CD4-positive, alpha-beta T cell treated with Interleukin-4 for 1 hour (primary cell): ENCODE measurements at places on chromosomes 7 and 10.

- DNase-seq, result peak; percentile 31
Observed at GRCh38 chr7:106793015-106793975, 71.8 kb upstream of the PIK3CG start.

- DNase-seq, result no peak
Observed at GRCh38 chr10:122984708-122985107, 4.5 kb downstream of the PSTK start.

DNA sequence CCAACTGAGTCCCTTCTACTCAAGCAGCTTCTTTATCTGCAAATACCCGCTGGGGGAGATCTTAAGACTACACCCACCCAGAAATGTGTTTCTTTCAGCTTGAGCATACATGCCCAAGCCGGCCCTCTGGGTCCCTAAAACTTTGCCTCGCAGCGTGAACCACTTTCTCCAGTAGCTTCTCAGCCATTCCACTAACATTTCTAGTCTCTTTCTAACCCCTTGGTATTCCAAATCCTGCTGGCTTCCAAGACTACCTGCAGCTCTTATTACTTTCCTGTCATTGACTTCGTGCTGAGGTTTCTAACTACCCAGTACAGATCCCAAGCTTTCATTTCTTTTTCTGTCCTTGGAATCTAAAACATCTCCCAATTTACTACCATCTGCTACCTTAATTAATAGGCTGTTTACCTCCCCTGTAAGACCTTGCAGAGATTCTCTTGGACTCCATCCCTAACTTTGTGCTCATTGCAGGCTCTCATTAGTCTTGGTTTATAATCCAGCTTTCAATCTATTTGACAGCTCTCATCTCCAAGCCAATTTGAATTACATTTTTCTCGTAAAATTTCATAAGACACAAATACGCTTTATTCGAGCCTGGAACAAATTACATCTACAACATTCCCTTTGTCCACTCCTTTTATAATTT lies 153.6 kb downstream of the FGFR2 start:
- no peak for DNase-seq

DNA sequence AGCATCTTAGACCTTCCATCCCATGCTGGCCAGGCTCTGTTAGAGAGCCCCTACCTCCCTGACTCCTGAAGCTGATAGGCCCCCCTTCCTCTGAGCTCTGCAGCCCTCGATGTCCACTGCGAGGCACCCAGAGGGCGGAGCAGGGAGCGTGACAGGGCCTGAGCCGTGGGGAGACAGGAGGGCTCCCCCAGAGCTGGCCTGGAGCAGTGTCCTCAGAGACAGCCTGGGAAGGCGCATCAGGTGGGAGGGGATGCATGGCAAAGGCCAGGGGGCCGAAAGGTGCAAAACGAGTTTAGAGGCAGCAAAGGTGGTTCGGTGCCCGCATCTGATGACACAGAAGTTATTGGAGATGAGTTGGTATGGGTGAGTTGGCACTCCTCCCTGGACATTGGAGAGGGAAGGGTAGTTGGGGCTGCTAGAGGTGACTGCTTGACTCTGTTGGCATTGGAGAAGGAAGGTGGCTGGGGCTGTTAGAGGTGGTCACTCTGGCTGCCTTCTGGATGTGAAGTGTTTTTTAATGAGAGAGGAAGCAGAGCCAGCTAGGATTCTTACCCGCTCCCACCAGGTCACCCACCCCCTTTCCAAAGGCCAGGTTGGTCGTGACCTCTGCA lies 53.1 kb downstream of the PRF1 start:
- no peak for DNase-seq

DNA sequence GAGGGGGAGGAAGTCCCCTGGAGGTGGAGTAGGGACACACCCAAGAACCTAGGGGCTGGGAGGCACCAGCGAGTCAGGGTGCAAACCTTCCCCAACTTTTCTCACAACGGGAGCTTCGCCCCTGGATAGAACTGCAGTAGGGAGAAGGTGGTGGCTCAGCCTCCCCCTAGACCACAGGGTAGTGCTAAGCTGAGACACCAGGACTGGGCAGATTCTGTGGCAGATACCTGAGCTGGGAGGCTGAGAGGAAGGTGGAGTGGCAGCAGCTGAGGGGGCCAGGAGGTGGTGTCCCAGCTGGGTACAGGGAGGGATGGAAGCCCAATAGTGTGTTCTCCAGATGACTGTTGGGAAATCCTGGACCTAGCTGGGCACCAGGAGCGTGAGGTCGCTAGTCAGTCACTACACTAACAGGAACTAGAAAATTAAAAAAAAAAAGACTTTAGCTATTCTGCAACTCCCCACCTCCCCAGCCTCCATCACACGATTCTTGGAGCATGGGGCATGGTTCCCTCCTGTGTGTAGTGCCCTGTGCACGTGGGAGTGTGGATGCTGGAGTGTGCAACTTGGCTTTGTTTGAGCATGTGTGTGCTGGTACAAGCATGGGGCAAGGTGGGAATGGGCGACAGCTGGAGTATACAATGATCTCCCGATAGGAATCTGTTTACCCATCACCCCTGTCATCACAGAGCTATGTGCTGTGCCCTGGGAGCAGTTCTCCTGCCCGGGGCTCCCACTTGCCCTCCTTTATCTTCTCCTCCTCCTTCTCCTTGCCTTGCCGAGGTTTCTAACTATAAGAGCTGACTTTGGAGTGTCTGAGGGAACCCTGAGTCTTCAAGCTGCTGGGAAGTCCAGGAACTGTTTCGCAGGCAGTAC lies 8.8 kb upstream of the TRPV6 start:
- no peak for DNase-seq

DNA sequence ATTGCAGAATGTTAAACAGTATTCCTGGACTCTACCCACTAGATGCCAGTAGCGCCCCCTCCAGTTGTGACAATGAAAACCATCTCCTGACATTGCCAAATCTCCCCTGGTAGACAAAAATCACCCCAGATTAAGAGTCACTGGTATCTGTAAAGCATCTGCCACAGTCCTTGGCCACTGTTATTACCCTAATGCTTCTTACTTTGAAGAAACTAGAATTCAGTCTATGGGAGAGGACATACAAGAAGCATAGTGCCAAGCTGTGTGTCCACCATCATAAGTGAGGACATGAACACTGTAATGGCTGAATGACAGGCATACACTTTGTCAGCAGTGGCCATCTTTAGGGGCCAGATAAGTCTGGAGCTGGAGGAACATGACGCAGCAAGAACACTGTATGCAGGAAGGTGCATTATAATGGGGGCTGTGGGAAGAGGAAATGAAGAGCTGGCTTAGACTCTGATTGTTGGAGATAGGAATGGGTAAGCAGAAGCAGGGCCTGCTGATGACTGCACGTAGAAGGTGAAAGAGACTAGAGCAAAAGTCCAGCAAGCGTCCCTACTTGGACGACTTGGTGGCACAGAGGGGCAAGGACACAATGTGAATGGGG lies 32.5 kb downstream of the CBX3 start:
- no peak for DNase-seq

- DNase-seq, result no peak
Observed at GRCh38 chr10:70584909-70585544, 17.5 kb downstream of the PRF1 start.

GRCh38 chr10:130545122-130545521 lies 408.9 kb downstream of the GLRX3 start:
- DNase-seq, result no peak

GRCh38 chr7:137587326-137587725 lies 243.8 kb upstream of the PTN start:
- no peak for DNase-seq

DNA sequence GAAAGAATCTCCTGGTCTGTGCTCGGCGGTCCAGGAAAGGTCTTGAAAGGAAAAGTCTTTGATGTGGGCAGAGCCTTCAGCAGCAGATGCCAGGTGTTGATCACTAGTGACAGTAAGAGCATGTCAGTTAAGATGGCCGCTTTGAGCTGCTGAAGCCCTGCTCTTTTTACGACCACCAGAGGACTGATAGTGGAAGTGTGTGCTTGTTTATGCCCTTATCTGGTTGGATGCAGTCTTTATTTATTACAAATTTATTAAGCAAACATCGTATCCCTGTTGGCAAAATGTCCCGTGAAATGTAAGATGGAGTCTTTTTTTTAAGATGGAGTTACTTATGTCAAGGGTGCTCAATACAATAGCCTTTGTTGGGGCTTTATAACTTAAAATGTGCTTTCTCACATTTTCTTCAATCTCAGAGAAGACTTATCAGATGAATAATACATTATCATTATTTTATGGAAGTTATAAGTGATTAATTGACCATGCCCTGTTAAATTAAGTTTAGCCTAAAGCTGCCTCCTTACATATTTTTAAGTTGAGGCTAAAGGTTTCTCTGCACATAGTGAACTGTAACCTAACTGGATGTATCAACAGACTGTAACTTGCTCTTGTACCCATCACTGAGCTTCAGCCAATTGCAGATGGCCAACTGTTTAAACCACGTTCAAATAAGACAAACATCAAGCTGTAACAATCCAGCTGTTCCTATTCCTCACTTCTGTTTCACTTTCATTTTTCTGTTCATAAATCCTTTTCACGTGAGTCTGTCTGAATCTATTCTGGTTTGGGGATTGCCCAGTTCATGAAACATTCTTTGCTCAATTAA lies 97.4 kb upstream of the PIK3CG start:
- DNase-seq, result peak; percentile 42

DNA sequence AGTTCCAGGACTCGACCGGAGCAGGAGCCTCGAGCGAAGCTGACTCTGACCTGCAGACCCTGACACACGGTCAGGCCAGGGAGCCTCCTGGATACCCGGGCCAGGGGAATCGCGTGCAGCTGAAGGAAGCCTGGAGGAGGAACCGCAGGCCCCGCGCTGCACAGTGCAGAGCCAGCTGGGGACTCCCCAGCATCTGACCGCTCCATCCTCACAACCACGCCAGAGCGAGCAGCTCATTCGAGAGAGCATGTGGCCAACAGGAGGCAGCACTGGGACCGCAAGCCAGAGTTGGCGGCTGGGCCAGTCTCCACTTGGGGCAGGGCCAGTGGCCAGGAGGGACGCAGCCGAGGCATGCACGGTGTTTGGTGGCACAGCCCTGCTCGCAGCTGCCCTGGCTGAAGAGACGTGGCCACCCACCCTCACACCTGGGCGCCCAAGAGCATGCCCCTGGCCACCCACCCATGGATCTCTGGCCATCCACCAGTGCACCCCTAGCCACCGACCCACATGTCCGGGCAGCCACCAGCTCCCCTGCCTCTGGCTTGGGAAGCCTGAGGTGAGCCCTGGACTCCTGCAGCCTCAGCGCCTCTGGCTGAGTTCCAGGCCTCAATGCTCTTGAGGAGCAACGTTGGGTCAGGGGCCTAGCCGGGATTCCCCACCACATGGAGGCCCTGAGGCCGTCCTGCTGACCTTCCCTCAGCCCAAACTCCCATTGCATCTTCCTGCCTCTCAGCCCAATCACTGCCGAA lies 213.9 kb downstream of the ELFN1 start:
- DNase-seq, result no peak

DNA sequence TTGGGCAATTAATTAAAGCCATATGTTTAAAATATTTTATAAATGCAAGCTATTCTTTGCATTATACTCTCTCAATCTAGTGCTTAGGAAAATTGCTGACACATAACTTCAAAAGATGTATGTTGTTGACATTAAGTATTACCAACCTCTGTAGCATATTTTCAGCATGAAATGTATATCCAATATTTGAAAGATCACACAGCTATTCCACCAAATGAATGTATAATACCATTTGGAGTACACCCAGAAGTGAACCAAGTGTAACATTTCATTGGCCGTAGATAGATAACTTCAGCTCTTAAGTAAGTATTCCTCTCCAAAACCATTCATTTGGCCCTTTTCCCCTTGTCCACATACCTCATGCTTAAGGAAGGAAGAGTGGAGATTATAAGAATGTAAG lies 104.6 kb downstream of the HECTD2 start:
- no peak for DNase-seq

DNA sequence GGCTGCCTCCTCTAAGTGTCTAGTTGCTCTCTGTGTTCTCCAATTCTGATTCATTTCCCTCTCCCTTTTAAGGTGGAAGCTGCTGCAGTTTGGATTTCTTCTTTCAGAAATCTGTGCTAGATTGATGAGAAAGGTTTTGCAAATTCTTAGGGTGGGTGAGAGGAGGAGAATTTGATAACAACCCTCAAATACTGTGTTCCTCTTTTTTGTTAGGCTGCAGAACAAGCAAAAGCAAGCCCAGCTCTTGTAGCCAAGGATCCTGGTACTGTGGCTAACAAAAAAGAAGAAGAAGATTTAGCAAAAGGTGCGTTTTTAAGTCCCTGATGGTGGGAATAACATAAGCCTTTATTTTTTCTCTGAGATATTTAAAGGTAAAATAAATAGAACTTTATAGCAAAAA lies 49.1 kb downstream of the STAM start:
- no peak for DNase-seq

- no peak for DNase-seq
Observed at GRCh38 chr7:73423519-73424488, 9.8 kb upstream of the FZD9 start.

DNA sequence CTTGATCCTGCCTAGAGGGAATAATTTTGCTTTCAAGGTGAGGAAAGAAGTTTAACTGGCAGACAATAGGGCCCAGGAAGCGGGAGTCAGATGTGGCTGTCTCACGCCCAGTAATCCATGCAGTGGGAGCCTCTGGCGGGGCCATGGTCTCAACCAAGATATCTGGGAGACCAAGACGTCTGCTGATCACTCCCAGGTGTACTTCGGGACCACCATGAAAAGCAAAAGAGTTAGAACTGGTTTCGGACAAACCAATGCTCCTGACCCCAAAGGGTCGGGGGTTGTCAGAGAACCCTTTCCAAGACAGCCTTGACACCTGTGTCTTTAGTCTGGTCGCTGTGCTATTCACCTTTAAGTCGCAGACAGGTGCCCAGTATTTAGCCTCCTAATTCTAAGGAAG lies 256.9 kb upstream of the MBL2 start:
- no peak for DNase-seq

DNA sequence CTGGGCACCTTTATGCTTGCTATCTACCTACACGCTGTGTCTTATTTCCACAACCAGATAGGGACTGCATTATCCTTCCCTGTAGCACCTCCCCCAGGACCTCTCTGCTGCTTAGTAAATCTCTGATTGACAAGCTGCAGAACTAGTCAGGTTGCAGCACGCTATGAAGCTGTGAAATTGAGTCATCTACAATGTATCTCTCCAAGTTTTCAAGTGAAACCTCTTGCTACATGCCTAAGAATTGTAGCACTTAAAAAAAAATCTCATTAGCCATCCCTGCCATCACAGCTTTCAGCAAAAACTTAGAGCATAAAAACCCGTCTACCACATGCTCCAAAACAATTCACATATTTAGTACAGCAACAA lies 69.7 kb upstream of the FGFR2 start:
- no peak for DNase-seq

- DNase-seq, result no peak
Observed at GRCh38 chr7:139829775-139830117, 682 bp downstream of the TBXAS1 start.
